Jurkat, Clone E6-1 (cell line): ENCODE measurements at places on chromosomes 2 and 18.

DNA sequence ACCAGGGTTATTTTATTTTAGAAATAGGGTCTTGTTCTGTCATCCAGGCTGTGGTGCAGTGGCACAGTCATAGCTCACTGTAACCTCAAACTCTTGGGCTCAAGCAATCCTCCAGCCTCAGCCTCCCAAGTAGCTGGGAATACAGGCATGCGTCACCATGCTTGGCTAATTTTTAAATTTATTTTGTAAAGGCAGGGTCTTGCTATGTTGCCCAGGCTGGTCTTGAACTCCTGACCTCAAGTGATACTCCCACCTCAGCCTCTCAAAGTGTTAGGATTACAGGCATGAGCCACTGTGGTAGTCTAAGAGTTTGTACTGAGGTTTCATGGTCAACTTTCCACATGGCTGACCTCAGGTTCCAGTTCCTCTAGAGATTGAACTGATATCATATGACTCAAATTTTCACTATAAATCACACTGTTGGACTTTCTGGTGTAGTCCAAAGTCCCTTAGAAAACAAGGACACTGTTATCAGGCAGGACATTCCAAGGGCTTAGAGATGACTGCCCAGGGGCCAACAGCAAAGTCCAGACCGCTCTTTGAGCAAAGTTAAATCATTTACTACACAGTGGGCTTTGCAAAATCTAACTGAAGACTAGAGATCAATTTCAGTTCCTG is 82.0 kb upstream of the MEX3C start:
- no peak for DNase-seq

DNA sequence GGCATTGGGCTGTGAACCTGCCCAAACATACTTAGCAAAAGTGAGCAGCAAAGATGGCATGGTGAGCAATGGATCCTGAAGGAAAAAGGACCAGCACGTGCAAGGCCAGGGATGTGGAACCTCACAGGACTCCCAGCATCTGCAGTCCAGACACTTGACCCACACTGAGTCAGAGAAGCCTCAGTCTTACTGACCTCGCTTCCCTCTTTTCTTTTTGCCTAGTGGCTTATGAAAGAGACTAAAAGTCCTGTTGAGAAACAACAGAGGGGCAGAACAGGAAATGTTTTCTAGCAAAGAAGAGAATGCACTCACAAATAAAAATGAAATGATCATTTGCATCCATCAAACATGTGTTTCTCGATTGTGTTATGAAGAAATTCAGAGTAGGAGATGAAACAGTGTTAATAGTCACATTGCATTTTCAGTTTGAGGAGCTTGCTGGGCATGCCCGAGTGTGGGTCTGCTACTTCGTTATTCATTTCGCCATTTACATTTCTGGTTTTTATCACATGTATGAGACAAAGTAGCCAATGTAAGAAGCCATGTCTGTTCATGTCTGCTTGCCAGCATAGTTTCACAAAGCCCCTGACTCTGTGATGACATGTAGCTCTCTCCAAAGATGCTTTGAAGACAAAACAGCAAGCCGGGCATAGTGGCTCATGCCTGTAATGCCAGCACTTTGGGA is 118.4 kb downstream of the INO80D start:
- DNase-seq: no peak

GRCh38 chr2:74010087-74010541 is 25.4 kb downstream of the TET3 start:
- no peak for DNase-seq

- no peak for DNase-seq
Measured at GRCh38 chr2:191701696-191702095, 23.8 kb downstream of the NABP1 start.

DNA sequence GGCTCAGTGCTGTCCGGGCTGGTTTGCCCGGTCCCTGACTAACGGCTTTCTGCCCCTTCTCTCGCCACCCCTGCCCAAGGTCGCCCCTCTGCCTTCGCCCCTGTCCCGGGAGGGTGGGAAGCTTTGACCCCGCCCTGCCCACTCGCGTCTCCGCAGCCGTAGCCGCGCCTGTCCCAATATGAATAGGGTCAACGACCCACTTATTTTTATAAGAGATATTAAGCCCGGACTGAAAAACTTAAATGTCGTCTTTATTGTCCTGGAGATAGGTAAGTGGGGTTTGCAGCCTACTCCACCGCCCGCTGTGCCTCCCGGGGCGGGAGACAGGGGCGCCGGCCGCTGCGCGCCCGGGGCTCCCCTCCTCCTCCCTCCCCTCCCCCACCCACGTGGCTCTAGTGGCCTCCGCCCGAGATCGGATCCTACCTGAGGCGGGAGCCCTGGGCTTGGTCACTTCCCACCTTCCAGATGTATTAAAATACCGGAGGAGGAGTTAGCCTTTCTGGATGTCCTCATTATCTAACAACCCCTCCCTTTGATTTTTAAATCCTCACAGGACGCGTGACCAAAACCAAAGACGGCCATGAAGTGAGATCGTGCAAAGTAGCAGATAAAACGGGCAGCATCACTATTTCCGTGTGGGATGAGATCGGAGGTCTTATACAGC is 633 bp downstream of the NABP1 start:
- DNase-seq: no peak
